ENCODE measurements at places on chromosomes 4 and X. TPM values are rescaled to one million over a fixed set of nuclear protein-coding genes. Genes with fewer than 3 reads are reported as not detected.

ATP10D gene
- total RNA-seq, result 3.5 TPM

GPR143 gene
- total RNA-seq, result not detected

ITIH6 gene
- total RNA-seq, result not detected

CHIC2 gene
- total RNA-seq, result 49.9 TPM

TAF7L gene
- not detected for total RNA-seq

CLGN gene
- not detected for total RNA-seq

SHISA3 gene
- total RNA-seq, result not detected

ACE2 gene
- not detected for total RNA-seq

UGT2B10 gene
- total RNA-seq, result not detected

PDCL2 gene
- total RNA-seq, result not detected
